NCI-H524 (cell line): ENCODE measurements at places on chromosomes 13 and 19.

GRCh38 chr19:18551631-18552030 is 6.0 kb upstream of the KXD1 start:
- peak; percentile 57 for DNase-seq

DNA sequence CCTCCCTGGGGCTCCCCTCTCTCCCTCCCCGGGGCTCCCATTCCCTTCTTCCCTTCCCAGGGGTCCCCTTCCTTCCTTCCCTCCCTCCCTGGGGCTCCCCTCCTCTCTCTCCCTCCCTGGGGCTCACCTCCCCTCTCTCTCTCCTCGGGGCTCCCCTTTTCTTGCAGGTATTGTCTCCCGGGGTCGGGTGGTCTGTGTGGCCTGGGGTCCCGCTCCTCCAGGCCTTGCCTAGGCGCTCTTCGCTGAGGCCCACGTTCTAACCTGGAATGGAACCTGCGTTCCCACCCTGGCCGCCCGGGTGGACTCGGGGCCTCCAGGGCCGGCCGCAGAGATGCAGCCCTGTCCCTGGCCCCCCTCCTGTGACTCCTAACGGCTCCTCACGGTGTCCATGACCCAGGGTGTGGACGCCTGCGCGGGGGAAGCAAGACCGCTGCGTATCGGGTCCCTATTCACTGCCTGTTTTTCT is 940 bp upstream of the DCUN1D2 start:
- DNase-seq: no peak

DNA sequence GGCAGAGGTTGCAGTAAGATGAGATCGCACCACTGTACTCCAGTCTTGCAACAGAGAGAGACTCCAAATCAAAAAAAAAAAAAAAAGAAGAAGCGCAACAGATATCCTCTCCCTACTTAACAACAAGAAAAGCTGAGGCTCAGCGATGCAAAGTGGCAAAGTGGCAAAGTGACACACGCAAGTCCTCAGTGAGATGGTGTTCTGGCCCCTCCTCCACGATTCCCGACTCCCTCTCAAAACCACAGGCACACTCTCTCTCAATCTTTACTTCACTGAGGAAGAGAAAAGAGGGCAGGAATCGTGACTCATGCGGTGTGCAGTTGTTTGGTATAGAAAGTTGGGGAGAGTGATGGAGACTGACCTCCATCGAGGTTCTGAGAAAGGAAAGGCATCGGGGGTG is 12.6 kb downstream of the FFAR2 start:
- no peak for DNase-seq

GRCh38 chr13:49113526-49114286 is 106.4 kb upstream of the MLNR start:
- DNase-seq: no peak

GRCh38 chr13:113816946-113817859 is 46.7 kb downstream of the GAS6 start:
- DNase-seq: peak; percentile 71

- no peak for DNase-seq
Observed at GRCh38 chr19:12126707-12127106, 13.4 kb downstream of the ZNF20 start.

- no peak for DNase-seq
Observed at GRCh38 chr13:76754414-76754813, 131.8 kb downstream of the KCTD12 start.

DNA sequence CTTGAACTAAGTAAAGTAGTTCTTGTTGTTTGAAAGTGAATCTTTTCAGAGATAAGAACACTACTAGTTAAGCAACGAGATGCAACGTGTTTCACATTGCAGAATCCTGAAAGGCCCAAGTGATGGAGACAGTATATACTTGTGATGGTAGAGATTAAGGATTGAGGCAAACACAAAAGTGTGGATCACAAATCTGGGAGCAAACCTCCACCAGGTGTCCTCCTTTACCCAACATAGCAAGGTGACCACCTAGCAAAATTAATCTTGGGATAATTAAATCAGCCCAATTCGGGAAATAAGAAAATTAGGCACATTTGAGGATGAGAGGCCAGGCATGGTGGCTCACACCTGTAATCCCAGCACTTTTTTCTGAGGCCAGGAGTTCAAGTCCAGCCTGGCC is 563.9 kb downstream of the DACH1 start:
- peak; percentile 56 for DNase-seq

GRCh38 chr13:34931572-34931971 is 10.5 kb upstream of the NBEA start:
- no peak for DNase-seq

GRCh38 chr13:23777575-23777870 is 111.7 kb downstream of the MIPEP start:
- DNase-seq: no peak

DNA sequence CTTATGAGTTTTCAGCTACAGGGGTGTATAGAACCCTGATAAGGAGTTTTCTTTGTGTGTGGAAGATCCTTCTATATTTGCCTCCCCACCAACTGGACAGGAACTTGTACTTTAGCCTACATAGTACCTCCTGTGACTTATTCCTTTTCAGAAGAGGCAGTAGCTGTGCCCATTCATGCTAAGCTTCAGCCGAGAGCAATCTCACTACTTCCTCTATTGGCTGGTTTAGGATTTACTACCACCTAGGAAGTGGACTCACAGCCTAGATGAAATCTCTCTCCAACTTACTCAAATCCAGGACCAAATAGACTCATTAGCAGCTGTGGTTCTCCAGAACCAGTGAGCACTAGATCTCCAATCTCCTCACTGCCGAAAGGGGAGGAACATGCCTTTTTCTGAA is 2.3 kb upstream of the REX1BD start:
- DNase-seq: no peak

DNA sequence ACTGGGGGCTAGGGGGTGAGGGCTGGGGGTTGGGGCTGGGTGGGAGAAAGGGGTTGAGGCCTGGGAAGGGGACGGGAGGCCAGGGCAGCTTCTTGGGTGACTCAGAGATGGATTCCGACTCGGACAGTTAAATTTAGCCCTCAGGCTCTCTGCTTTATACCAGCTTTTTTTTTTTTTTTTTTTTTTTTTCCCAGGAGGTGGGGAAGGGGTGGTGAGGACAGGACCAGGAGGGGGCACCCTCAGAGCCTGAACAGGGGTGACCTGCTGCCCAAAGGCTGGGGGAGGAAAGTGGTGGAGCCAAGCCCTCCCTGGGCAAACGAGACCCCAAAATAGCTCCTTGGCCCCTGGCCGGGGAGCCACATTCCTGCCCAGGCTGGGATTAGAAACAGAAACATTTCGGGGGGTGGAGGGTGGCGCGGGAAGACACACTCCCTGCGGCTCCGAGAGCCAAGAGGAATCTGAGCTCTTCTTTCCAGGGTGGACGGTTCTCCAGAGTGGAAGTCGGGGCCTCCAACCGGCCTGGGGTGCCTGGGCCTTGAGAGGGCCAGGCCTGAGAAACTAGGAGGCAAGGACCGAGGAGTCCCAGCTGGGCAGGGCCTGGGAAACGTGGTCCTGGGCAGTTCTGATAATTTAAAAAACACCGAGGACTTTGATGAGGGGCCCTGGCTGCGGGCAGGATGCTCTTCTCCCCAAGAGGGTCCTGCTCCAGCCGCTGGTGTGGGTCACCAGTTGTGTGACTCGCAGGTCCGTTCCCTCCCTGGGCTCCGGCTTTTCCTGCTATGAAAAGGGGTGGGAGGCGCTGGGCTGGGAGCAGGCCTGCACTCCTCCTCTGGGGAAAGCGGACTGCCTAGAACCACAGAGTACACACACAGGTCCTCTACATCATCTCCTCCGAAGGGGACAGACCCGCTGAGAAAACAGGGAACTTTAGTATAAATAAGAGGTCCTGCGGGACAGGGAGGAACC is 813 bp upstream of the DMPK start:
- DNase-seq: no peak

- no peak for DNase-seq
Observed at GRCh38 chr13:110240352-110240751, 66.6 kb downstream of the COL4A1 start.

GRCh38 chr19:43395561-43395960 is 19.1 kb upstream of the TEX101 start:
- no peak for DNase-seq

DNA sequence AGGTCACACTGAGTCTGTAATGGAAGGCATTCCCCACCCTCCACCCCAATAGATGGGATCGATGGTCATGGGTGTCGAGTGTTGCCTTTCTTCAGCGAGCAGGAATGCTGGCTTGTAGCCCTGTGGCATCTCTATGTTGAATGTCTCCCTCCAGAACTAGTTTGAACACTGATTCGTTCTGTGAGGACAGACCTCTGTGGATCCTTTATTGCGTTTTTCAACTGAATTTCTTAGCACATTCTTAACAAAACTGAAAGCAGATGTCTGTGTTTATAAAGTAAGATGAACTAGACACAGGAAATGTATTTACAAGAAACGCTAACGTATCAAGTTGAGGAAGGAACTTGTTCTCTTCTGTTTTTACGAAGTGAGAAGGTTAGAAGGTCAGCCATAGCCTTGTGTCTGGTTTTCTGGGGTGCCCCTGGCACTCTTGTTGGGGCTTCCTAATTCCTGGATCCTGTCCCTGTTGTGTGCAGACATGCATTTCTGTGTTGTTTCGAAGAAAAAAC is 36.8 kb upstream of the TM9SF2 start:
- DNase-seq: no peak

DNA sequence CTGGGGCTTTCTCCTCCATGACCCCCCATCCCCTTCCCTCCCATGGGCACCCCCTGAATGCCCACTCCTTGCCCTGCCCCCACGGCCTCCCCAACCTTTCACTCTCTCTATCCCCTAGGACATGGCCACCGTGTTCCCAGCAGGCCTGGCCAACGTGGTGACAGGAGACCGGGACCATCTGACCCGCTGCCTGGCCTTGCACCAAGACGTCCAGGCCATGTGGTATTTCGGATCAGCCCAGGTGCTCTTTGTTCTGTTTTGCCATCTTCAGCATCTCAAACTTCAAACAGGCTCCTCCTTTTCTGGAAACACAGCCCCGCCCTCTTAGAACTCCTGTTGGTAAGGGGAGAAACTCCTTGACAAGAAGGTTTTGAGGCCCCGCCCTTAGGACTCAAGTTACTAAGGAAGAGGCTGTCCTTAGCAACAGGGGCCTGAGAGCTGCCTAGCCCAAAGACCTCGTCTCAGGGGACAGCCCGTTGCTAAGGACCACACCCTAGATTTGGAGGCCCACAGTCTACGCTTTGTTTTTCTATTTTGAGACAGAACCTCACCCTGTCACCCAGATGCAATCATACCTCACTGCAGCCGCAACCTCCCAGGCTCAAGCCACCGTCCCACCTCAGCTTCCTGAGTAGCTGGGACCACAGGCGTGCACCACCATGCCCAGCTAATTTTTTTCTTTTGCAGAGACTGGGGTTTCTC is 5.1 kb upstream of the FLT3LG start:
- DNase-seq: peak; percentile 75

DNA sequence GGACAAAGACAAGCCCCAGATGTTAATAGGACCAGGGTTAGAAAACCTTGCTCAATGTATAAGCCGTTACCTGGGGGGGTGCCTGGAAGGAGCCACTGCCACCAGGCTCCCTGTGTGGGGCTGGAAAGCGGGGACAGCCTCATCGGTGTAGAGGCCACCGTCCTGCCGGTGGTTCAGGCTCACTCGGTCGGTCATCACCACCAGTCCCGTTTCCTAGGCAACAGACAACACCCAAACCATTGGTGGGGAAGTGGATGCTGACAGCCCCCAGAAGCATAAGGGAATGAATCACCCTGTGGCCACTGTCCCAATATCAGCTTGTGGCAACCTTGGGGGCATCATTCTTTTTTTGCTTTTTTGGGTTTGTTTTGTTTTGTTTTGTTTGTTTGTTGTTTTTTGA is 55.8 kb downstream of the CPAMD8 start:
- DNase-seq: no peak

DNA sequence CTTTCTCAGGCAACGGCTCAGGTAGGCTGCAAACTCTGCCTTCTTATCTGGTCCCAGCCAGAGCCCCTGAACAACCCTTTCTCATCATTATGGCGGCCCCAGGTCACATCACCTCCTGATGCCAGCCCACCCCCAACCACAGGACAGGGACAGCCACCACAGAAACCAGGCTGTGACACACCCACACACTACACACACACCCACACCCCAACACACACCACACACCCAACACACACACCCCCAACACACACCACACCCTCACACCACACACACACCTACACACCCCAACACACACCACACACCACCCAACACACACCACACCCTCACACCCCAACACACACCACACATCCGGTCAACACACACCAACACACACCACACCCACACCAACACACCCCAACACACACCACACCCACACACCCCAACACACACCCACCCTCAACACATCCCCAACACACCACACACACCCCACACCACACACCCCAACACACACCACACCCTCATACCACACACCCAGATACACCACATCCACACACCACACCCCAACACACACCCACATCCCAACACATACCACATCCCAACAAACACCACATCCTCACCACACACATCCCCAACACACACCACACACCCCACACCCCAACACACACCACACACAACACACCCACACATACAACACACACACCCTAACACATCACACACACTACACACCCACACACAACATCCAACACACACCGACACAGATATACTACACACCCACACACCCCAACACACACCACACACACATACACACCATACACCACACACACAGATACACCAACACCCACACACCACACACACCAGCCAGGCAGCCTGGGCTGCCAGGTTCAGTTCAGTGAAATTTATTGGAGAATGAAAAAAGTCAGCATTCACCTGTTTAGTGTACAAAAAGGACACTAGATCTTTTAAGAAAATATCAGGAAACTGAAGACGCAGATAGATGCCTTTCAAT is 4.2 kb upstream of the ISYNA1 start:
- DNase-seq: no peak

DNA sequence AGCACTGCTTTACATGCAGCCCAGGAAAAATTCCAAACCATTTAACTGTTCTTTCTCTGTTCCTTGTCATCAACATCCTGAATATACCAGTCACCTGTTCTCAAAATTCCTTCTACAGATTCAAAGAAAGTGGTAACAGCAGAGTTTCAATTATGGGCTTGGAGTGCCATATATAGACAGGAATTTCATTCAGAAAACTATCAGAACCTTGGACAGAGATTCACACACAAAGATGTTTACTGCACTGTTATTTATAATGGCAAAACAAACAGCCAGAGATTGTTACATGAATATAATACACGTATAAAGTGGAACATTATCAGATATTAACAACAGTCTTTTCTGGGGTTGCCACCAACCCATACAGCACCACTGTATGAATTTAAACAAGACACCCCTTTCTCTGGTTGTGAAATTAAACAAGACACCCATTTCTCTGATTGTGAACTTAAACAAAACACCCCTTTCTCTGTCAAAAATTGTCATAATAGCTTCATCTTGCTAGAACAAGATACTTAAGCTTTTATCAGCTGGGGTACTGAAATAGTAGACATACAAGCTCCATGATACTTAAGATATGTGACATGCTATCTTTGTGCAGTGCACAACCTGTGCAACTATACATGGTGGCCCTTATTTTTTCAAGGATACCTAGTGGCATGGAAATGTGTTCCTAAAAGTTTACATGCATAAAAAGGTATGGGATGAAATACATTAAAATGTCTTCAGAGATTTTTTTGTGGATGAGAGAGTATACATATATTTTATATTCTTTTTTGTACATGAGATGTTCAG is 12.6 kb downstream of the CACNA1A start:
- no peak for DNase-seq
